ENCODE measurements at places on chromosomes 5 and 9.

- DNase-seq, result no peak
Observed at GRCh38 chr9:133814586-133815208, 76.5 kb upstream of the SARDH start.

DNA sequence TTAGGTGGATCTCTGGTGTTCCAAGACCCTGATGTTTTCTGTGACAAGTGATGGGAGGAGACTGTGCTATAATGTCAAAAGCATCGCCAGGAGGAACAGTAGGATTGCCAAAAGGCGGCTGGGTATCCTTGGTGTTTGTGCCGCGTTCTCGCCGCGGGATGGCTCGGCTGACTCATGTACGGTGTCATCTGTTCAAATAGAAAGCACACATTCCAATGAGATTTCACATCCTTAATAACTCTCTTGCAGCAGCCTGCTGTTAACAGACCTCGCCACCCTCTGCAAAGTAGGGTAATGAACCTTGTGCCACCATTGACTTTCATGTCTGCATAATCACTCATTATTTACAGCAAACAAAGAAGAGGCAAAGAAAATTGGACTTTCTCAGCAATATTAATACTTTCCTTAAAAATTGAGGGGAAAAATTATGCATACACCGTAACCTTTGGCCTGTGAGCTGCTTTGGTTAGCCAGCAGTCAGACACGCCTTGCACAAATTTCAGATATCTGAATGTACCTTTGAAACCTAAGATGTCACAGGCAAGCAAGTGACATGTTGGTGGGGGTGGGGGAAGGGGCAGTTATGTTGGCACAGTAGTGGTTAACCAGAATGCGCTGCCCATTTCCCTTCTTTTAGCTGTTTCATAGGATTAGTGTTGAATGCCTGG, 289.4 kb downstream of the EFNA5 start:
- DNase-seq, result no peak

- DNase-seq, result no peak
Observed at GRCh38 chr9:114643896-114644295, 13.7 kb downstream of the TEX53 start.

DNA sequence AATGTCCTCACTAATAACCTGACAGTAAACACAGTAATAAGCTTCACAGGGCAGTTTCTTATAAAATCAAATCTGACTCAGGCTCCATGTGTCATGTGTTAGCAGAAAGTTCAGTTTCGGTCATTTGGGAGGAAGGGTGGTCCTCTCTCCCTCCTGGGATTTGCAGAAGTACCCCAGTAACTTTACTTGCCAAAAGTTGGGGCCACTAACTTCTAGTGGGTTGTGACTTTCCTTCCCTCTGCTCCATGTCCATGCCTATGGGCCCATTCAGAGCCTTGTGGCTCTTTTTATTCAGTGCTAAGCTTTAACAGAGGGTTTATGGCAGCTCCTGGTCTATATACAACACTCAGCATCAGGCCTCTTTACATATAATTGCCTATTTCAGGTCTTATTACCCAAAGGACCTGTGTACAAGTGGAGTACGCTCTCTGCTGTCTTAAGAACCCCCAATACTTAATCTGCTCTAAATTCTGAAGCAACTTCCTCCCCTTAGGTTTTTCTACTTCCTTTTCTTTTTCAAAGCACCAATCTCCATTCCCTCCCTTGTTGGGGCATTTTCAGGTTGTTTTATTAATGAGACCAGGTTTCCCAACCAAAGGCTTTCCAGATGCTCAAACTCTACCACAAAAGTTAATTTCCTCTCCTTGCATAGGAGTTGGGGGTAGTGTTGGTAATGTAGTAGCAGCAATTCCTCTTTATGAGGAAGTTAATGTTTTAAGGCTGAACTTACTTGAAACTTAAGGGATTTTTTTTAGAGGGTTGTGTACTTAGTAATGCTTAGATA, 107.7 kb downstream of the CCDC192 start:
- no peak for DNase-seq

DNA sequence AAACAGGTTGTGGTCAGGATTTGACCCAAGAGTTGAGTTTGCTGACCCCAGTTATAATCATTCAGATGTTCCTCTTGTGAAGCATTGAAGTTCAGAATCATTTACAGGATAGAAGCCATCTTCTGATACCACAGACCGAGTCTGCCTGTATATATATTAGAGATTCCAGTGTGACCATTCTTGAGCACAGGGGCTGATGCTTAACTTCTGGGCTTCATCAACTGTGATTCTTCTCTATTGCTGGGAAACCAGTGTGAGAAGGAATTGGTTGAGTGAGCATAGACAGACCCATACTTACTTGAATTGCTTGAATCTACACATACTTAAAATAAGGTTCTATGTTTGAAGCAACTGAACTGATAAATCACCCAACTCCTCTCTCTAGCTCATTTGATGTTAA, 27.9 kb upstream of the PCAT7 start:
- DNase-seq, result no peak

DNA sequence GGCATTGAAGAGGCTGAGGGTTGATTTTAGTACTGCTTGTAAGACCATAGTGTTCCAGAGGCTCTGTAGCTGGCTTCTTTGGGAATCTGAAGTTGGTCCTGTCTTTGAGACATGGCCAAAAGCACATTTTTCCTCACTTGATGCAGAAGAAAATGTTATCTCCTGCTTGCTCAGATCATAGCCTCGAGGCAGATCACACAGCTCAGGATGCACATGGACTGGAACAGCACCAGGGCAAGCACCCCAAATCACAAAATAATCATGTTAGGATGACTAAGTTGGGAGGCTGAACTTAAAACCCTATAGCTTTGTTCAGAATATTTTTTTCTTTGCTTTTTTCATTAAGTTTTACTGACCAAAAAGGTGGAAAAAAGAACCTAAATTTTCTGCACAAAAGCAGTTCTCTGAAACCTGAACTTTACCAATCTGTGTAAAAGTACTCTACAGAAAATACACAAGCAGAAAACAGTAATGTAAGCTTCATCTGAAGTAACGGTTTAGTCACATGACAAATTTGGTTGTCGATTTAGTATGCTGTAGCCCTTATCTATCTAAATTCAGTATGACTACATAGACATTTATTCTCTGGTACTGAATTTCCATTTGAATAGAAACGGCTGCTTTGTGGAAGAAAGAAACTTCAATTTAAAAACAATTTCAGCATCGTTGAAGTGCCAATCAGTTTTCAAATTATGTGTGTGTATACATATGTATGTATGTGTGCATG, 3.4 kb downstream of the KLHL9 start:
- DNase-seq, result no peak

- no peak for DNase-seq
Observed at GRCh38 chr9:129693741-129694140, 28.3 kb downstream of the PRRX2 start.

DNA sequence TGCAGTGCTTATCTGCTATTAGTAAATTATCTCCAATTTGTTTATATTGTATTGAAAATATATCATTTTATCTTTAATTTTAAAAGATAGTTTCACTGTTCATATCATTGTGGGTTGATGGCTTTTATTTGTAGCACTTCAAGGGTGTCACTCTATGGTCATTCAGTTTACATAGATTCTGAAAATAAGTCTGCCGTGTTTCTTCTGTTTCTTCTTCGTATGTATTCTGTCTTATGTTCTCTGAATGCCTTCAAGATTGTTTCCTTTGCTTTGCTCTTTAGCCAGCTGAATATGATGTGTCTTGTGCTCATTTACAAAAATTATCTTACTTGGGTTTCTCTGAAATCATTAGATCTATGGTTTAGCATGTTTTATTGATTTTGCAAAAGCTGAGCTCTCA, 359.9 kb downstream of the CYLC2 start:
- no peak for DNase-seq

Data from HEK293T (cell line).